ENCODE measurements at places on chromosomes 7 and 10.
A peak's percentile ranks its signal among the peaks of the same experiment; 100 is the strongest.

DNA sequence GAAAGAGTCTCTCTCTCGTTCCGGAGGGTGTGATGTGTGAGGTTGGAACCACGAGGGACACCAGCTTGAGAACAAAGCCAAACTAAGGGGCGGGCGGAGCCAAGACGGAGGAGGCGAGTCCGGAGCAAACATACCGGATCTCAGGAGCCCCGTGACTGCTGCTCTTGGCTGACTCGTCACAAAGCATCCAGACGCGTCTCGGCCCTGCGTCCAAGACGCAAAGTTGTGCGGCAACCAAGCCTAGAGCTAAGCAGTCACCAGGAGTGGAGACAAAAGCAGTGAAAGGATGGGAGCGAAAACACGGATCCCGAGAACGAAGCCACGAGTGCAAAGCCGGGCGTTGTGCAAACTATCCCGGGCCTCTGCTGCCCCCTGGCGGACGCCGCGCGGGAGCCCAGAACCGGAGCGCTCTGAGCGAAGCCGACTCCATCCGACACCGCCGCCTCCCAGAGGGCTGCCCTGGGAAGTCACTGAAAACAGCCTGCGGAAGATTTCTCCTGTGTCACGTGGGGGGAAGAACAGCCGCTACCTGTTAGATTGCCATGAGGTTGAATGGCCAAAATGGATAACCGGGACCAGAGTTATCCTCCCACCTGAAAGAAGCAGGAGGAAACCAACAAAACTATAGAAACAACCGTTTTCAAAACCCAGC is 46.4 kb upstream of the TMEM72 start:
- DNase-seq: peak; percentile 42

DNA sequence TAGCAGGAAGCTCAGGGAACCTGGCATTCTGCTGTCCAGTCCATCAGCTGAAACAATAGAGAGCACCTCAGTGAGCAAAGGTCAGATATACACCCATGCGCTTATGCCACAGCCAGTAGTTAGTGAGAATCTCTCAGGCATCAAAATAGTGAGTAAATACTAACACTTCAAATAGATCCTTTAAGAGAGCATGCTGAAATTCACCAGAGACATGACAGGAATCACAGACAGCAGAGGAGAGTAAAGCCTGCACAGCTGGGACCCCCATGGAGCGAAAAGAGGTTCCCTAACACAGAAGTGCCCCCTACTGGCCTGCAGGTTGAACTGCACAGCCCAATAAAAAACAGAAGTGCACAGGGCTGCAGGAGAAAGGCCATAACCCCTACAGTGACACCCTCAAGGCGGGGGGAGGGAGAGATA is 57.6 kb upstream of the ANTXRL start:
- DNase-seq: no peak

- DNase-seq: no peak
Observed at GRCh38 chr7:39656415-39656814, 33.0 kb downstream of the RALA start.

GRCh38 chr10:52744057-52744805 is 28.4 kb downstream of the MBL2 start:
- no peak for DNase-seq

DNA sequence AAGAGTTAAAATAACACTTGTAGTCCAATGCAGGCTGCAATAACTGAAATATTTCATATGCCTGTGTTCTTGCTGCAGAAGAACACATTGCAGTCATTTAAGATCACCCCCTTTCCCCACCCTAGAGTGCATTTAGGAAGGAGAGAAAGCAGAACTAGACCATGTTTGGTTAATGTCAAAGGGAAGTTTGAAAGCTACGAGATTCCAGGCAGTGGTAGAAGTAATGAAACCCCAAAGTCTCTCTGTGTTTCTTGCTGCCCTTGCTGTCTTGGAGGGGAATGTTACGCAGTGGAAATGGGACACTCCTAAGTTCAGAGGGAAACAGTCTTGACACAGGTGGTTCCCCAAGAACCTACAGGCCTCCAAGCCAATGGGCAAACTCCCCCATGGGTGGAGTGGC is 242.9 kb downstream of the PTEN start:
- DNase-seq: no peak

DNA sequence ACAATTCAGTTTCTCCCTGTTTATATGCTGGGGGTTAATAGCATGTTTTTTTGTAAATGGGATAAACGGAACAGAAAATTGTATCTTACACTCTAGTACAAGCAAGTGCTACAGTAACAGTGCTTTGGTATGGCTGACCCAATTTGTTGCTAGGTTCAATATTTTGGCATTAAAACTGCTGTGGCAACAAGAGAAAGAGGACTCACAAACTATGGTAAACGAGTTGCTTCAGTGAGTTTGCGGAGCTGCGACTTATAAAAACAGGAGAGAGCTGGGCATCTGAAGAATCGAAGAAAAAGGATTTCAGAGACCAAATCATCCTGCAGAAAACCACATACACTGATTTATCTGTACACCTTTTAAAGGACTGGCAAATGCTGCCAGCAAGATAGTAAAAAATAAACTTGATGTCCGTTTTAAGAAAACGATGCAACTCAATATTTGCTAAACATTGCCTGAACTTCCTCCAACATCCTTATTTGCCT is 2.2 kb downstream of the GLUD1 start:
- DNase-seq: no peak

GRCh38 chr7:141646826-141647480 is 55.0 kb downstream of the DENND11 start:
- no peak for DNase-seq

GRCh38 chr7:46719616-46720015 is 798.5 kb upstream of the IGFBP3 start:
- DNase-seq: no peak

DNA sequence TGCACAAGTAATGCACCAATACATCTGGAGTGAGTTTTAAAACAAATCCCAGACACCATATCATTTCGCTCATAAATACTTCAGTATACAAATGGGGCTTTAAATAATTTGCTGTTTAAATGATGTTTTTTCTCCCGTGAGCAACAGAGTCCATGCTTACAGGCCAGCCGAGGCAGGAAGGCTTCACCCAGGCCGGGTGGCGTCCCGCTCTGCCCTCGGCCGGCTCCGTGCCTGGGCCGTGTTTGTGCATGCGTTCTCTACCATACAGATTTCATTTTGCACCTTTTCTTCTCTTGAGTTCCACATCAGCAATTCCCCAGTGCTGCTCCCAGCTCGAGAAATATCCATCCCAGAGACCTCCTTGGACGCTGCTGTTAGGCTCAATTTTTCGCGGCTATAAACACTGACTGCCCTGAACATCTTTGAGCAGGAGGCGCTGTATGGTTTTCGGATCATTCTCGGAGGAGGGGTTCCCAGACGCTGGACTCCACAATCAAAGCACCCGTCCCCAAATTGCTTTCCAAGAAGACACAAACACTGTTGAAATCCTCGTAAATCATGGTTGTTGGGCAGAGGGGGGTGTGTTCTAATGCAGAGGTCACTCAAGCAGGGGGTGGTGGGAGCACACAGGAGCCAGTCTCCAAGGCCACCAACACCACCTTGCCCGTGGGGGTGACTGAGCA is 91.6 kb downstream of the MICALL2 start:
- DNase-seq: no peak

- no peak for DNase-seq
Observed at GRCh38 chr7:151886783-151887182, 9.9 kb upstream of the PRKAG2 start.

- no peak for DNase-seq
Observed at GRCh38 chr7:116258734-116259133, 48.4 kb downstream of the TES start.

DNA sequence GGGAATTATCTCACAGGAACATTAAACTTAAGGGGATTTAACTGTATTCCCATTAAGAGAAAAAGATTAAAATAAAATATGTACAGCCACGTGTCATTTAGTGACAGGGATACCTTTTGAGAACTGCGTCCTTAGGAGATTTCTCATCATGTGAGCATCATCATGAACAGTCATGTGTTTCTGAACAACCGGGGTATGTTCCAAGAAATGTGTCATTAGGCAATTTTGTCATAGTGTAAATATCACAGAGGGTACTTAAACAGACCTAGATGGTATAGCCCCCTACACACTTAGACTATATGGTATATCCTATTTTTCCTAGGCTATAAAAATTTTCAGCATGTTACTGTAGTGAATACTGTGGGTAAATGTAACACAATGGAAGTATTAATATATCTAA is 840.3 kb downstream of the CNTNAP2 start:
- DNase-seq: no peak

- no peak for DNase-seq
Observed at GRCh38 chr7:131288450-131288849, 39.2 kb upstream of the MKLN1 start.

DNA sequence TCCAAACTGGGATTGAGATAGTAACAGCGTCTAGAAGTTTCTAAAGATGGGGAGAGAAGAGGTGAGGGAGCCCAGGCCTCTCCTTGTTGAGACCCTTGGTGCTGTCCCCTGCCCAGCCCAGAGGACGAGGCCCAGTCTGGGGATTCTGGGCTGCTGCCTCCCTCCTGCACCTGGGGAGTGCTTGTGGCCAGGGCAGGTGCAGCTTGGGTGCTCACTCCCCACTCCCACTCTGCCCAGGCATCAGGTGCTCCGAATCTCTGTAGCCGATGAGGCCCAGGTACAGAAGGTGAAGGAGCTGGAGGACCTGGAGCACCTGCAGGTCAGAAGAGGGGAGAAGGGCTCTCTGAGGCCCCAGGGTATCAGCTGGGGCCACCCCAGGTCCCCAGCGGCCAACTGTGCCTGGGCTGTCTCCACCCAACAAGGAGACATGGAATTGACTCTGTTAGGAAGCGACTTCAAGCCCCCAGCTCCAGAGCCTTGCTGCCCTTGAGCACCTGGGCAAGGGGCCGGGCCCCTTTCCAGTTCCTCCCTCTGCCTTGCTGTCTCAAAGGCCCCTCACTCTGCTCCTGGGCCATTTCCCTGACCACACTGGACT is 664 bp downstream of the CPA1 start:
- DNase-seq: no peak

DNA sequence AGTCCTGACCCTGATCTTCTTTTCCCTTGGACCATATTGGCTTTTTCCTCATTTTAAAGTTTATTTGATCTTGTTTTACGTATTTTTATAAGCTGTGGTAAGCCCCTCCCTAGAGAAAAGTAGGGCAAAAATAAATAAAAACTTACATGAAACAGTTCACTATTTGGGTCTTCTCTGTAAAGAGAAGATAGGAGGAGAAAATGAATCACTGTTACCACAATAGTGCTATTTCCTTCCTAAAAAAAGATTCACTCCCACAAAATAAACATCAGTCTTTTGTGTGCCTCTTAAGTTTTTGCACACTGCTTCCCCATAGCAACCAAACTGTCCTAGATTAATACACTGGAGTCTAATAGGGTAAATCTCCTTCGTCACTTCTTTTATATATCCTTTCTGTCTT is 1.4 kb upstream of the SVIL start:
- DNase-seq: no peak

GRCh38 chr7:23895666-23896096 is 185.7 kb downstream of the STK31 start:
- DNase-seq: peak; percentile 39

DNA sequence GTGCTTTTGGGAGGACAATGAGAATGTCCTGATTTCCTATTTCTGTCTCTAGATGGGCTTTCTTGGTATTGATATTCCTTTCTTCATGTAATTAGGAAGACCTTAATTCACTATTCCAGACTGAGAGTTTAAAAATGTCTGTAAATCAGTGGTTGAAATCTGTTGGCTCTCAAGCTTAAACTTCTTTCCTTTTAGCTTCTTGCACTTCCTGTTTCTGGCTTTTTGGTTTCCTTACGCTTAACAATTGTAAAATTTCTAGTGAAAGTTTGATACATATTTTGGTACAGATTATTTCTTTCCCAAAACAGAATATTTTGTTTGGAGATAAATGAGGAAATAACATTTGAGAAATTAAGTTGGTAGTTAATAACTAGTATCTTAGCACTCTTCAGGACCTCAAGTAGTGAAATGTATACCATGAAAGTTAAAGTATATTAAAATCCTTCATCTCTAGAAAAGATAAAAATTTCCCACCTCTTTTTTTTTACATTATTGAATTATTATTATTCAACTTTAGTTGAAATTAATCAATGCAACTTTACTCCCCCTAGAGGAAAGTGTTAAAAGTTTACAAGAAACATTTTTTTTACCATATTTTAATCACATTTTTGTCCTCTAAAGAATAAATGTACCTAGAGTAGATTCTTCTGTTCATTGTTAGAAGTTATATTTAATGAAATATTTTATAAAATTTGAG is 137.2 kb downstream of the PHTF2 start:
- no peak for DNase-seq

DNA sequence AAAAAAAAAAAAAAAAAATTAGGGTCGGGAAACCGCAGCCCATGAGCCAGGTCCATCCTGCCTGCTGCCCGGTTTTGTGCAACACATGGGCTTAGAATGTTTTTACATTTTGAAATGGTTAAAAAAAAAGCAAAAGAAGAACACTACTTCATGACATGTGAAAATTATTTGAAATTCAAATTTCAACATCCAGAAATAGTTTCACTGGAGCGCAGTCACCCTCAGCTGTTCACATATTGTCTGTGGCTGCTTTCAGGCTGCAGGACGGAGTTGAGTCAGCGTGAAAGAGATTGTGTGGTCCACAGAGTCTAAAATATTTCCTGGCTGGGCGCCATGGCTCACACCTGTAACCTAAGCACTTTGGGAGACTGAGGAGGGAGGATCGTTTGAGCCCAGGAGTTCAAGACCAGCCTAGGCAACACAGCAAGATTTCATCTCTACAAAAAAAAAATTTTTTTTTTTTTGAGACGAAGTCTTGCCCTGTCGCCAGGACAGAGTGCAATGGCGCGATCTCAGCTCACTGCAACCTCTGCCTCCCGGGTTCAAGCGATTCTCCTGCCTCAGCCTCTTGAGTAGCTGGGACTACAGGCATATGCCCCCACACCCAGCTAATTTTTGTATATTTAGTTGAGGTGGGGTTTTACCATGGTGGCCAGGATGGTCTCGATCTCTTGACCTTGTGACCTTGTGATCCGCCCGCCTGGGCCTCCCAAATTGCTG is 63.9 kb upstream of the ECHDC3 start:
- no peak for DNase-seq

- no peak for DNase-seq
Observed at GRCh38 chr10:12218991-12219390, 23.0 kb downstream of the CDC123 start.

- peak; percentile 49 for DNase-seq
Observed at GRCh38 chr10:683448-684071, 5.9 kb downstream of the DIP2C start.

- no peak for DNase-seq
Observed at GRCh38 chr7:7944619-7945282, 23.8 kb upstream of the GLCCI1 start.
